ENCODE measurements at places on chromosomes 13 and 19.
A peak's percentile ranks its signal among the peaks of the same experiment; 100 is the strongest.

GRCh38 chr13:100394005-100394695 lies 194.4 kb downstream of the GGACT start:
- DNase-seq, result no peak
- no peak overlapping the region for H3K27ac ChIP-seq
- no peaks in the 10 kb centered on the region for H3K27me3 ChIP-seq
- no peaks in the 10 kb centered on the region for H3K36me3 ChIP-seq
- H3K4me3 ChIP-seq, result no peak overlapping the region
- H3K4me1 ChIP-seq, result no peaks in the 10 kb centered on the region

DNA sequence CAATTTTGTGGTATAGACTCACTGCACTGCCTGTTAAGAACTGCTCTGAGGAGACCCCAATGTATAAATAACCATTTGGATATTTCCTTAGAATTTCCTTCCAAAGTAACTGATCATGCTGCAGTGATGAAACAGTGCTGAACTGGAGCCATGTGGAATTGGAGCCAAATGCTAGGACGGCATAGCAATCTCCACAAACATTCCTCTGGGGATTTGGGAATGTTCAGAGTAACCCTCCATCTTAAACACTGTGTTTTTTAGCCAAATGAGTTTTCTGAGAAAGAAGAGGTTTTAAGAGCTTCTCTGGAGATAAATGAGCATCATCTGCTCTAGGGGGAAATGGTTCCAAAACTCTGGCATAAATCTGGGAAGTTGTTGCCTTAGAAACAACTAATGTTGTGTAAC lies 98.2 kb downstream of the OLFM4 start:
- no peak overlapping the region for H3K27ac ChIP-seq
- no peaks in the 10 kb centered on the region for H3K4me1 ChIP-seq
- no peak for DNase-seq
- no peaks in the 10 kb centered on the region for H3K36me3 ChIP-seq
- H3K4me3 ChIP-seq, result no peak overlapping the region

DNA sequence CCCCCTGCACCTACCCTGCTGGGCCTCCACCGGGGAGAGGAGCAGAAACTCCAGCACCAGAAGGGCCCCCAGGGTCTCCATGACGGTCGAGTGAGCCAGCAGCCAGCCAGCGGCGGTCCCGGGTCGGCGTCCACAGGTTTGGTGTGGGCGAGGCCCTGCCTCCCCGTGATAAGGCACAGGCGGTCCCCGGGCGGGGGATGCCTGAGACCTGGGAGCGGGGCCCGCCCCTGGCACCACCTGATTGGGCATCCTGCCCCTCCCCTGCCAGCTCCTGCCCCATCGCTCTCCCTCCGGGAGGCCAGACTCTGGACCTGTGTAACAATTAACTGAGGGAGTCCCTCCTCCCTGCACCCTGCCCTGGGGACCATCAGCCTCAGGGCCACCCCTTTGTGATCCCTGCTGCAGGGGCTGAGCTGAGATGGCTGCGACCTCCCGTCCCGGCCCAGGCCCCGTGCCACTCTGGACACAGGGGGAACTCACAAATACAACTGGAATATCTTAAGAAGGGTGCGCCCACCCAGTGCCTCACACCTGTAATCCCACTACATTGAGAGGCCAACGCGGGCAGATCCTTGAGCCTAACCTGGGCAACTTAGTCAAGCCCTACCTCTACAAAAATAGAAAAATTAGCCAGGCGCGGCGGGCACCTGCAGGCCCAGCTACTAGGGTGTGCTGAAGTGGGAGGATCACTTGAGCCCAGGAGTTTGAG lies at the start of gene SMIM24:
SMIM24 (minus strand) TSS at position 143 of the 709 bp plus-strand sequence; CDS start at position 81, 62 bp downstream.
- DNase-seq, result no peak
- no peak within 1 kb of the TSS for H3K4me3 ChIP-seq
- no peaks in the 10 kb centered on the region for H3K36me3 ChIP-seq
- H3K27me3 ChIP-seq, result no peaks in the 10 kb centered on the region

- no peak overlapping the region for H3K4me3 ChIP-seq
- DNase-seq, result peak; percentile 71
- H3K27ac ChIP-seq, result no peak overlapping the region
- no peaks in the 10 kb centered on the region for H3K27me3 ChIP-seq
- no peaks in the 10 kb centered on the region for H3K36me3 ChIP-seq
Measured at GRCh38 chr19:21482863-21483276, 22.5 kb upstream of the ZNF429 start.

GRCh38 chr13:76775088-76775740 lies 111.0 kb downstream of the KCTD12 start:
- H3K27ac ChIP-seq, result no peak overlapping the region
- H3K4me3 ChIP-seq, result no peak overlapping the region

- no peaks in the 10 kb centered on the region for H3K36me3 ChIP-seq
- H3K4me1 ChIP-seq, result no peaks in the 10 kb centered on the region
- no peak for DNase-seq
- H3K27ac ChIP-seq, result no peak overlapping the region
- H3K4me3 ChIP-seq, result no peak overlapping the region
Measured at GRCh38 chr19:39759457-39760184, 19.0 kb upstream of the LEUTX start.
